Fibroblast of skin of abdomen (primary cell): ENCODE measurements at places on chromosomes 1 and 21.

DNA sequence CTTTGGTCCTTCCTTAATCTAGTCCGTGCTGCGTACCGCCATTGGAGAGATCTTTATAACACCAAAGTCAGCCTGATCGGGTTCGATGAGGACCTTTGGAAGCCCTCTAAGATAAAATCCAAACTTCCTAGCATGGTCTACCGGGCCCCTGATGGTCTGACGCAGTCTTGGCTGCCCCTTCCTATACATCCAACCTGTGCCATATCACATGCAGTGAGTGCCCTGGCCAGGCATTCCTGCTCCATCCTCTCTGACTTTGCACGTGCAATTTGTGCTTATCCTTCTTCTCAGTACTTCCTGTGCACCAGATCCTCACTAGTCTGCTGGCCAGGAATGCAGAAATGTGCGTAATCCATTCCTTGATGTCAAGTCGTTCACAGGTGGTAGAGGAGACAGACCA lies 45.6 kb downstream of the CFAP57 start:
- DNase-seq: no peak

DNA sequence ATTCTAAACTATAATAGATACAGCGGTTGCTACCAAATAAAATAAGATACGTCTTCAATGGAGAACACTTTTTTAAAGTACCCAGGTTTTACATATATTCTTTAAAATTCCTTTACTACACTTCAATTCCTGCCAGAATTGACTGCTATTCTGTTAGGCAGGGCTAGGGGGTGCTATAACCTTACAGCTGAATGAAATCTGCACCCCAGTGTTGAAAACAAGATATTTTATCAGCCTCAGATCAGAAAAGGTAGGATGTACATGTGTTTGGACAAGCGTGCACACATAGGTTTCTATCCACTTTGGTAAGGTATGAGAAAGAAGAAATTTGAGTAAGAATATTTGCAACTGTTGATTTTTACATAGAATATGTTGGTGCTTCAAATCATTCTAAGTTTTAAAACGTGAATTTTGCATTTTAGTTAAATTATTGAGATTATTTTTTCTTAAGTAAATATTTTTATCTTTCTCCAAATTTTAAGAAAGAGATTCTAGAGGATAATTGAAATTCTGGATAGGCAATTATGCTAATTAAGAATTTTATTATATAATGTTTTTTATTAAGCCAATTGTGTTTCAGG lies 490.8 kb upstream of the ADGRL4 start:
- DNase-seq: peak; percentile 39

DNA sequence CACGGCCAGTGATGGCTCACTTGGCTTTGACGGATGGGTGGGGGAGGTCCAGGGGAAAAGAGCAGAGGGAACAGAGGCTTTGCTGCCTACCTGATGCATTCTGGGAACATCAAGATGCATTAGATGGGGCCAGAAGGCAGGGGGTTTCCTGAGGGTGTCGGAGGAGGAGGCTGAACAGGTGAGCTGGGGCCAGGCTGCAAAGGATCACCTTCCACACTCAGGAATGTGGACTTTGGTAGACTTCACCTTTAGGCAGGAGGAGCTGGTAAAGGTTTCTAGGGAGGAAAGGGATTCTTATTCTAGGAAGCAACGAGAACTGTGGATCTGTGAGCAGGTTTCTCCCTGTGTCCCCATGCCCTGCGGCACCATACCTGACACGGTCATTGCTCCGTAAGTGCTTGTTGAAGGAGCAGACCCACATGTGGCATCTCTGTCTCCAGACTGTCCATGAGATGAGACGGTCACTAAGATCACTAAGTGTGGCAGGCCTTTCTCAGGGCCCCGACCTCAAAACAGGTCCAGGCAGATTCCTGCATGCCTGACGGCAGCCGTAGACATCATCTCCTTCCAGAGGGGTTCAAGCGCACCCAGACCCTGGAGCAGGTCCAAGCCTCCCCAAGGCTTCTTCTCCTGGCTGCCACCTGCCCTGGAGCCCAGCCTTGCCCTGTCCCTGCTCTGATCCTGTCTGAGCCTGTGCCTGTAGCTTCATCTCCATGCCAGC lies 89.1 kb upstream of the SLC25A33 start:
- no peak for DNase-seq

DNA sequence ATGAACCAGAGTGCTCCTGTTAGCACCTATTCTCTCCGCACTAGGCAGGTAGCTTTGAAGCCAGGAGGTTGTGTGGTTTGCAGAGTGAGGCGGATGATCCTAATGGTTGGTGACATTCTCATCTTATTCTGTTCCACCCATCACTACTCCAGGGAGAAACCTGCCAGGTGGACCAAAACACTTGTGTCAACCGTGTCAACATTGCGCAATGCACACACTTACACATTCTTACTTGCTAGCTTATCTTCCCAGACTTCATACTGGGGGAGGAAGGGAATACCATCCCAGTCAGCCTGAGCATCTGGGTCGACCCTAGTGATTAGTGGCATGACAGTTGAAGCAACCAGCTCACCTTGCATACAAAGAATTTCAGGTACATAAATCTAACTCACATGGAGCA lies 236.9 kb downstream of the RPS6KC1 start:
- no peak for DNase-seq

DNA sequence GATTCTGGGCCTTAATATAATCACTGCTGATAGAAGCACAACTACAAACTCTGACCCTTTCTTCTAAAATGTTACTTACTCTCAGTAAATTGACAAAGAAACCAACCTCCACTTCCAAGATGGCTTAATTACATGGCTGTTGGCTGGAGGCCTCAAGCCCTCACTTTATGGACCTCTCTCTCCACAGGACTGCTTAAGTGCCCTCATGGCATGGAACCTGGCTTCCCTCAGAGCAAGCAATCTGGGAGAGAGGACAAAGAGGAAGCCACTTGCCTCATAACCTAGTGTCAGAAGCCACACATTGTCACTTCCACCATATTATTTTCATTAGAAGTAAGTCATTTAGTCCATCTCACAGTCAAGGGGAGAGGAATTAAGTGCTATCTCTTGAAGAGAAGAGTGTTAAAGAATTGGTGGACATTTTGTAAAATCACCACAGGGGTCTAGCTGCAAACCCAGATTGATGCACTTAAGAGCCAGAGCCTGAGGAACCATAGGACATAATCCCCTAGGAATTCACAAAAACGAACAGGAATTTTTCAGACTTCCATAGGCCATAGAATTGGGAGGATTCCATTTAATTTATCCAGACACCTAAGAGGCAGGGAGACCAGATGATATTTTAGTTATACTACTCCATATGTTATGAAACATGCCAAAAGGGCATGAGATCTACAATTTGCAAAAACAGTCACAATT lies 97.5 kb upstream of the TNFSF4 start:
- no peak for DNase-seq

GRCh38 chr21:16455978-16456377 lies 726.2 kb downstream of the USP25 start:
- DNase-seq: peak; percentile 56

DNA sequence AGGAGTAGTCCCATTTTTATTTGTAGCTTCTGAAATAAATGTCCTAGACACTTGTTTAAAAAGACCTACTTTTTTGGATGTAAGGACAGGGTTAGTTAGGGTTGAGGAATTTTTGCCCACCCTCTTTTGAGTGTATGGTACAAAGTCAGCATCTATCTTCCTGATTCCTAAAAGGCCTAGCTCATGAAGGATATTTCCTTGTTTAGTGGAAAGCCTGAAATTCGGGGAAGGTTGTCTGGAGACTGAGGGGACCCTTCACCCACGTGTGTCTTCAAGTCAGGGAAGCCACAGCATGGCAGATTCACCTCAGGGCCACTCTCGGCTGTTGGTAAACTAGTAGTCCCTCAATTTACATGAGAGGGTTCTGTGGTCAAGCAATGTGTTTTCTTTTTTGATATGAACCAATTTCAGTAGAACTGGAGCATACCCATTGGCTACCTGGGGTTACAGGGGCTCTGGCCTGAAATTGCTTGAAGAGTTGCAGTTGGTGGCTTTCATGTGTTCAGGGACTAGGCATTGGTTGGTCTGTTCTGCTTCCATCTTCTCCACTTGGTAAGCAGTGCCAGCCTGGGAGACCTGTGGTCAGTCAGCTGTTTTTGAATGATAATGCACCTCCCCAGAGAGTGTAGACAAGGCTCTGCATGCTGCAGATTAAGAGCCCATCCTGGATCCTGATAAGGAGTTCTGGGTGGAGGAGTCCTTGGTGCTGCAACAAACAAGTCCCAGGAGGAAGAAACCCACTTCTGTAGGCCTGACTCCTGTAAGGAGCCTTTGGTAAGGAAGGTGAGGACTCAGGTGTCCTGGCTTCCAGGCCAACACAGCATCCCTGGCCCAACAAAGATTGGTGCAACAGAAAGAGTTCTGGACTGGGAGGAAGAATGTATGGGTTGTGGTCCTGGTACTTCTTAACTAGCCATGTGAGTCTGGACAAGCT lies 6.3 kb downstream of the BTG2 start:
- DNase-seq: no peak
